Activated naive CD8-positive, alpha-beta T cell treated with anti-CD3 and anti-CD28 coated beads, Interleukin-2, amount 10 ng/mL, durations not matched to agents 7 days and 5 days (primary cell): ENCODE measurements at places on chromosomes 12 and 14. TPM values are rescaled to one million over a fixed set of nuclear protein-coding genes. Genes with fewer than 3 reads are reported as not detected.

DNA sequence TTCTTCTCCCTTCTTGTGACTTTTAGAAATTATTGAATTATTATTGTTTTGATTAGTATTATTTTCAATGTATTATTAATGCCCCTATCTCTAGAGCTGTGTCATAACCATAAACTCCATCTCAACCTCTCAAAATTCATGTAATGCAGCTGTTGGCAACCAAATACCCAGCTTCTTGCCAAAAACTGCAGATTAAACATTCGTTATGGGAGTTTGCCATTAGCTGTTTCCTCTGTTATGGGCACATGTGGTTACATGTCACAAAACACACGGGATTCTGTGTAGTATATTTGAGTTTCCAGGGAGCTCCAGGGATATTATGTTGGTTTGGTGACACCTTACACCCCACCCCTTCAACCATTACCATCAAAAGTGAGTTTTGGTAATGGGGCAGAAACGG is 2.8 kb upstream of the ALX1 start:
- DNase-seq = no peak

GRCh38 chr12:27008081-27008480 is 6.1 kb downstream of the TM7SF3 start:
- no peak for DNase-seq

DNA sequence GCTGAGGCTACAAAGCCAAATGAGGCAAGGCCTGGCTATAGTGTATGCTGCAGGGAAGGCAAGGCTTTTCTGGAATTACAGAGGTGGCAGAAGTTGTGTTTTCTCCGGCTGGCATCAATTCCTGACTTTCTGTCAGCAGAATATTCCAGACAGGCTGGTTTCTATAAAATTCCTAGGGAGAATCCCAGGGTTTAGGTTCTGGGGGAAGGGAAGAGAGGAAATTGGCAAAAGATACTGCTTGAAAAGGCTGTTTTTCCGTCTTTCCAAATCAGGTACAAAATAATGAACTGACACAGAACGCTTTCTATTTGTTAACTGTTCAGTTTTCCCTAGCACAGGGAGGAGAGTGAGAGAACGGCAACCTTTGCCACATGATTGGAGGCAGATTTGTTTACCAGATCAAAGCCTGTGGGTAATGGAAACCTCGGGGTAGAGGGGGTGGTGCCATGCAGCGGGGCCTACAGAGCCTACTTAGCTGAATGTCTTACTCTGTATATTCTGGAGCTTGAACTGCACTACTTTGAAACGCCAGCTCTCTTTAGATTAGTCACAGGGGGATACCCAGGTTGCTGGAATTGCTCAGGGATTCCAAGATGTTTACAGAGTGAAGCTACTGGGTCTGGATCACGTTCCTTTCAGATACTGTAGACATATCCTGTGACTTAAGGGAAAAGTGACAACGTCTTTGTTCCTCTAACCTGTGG is 65.8 kb upstream of the DACT1 start:
- DNase-seq = no peak

DNA sequence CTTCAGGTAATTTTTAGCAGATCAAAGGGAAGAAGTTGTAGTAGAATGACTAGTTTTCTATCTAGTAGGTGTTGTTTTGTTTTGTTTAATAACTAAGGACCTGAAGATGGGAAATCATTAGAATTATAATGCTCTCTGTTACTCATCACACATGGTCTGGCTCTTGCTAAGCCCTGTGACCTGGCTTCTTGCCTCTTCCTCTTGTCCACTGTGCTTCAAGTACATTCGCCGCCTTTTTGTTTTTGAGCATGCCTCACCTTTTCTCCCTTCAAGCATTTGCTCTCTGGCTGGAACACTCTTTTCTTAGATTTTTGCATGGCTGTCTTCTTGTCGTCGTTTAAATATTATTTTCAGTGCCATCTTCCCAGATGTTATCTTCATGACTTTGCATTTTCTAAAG is 47.7 kb downstream of the DAAM1 start:
- no peak for DNase-seq

DNA sequence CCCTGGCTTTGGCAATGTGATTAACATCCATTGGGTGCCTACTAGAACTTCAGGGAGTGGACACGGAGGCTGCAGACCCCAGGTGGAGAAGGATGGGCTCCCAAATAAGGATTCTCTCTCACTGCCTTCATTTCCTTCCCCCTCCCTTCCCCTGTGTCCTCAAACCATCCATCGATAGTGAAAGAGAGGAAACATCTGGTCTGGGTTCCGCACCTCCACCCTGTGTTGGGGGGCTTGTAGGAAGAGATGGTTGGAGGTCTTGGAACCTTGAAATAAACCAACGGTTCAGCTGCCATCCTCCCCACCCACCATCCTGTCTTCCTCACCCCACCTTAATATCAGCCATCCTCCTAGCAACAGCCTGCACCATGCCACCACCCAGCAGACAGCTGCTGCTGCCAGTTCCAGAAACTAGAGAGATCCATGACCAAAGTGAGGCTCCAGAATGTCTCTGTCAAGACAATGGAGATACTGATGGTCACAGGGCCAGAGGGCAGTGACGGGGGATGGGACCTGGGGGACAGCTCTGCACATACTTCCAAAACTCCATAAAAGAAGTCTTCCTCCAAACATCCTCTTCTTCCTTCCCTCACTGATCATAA is 153.1 kb upstream of the CCND2 start:
- no peak for DNase-seq

DNA sequence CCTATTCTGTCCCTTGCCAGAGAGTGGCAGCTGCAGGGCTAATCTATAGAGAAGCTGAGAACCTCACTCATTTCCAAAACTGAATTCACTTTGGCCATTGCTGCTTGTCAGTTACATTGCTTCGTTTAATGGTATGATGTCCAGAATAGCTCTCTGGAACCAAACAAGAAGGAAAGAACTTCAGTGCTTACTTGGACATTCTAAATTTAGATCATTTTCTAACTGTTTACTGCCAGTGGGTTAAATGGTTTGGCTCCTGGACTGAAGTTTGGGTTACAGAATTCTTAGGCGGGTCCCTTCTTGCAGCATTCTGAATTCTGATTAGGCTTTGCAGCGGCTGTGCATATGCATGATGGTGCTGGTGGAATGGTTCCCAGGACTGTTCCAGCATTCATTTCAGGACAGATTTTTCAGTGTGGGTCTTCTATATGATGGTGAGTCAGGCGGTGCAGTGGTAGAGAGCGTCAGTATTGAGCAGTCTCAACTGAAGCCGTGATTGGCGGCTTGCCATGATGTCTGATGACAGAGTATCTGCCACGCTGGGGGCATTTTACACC is 148.7 kb downstream of the DYRK2 start:
- DNase-seq = no peak

Gene LPAR5
- total RNA-seq = 20.9 TPM

Gene CLEC6A
- total RNA-seq = not detected

Gene MEG3
- not detected for total RNA-seq

Gene RDH12
- total RNA-seq = not detected

Gene MLF2
- 118 TPM for total RNA-seq

Gene E2F7
- total RNA-seq = 20.3 TPM

Gene RPL10L
- not detected for total RNA-seq

Gene RNASE4
- 0.62 TPM for total RNA-seq
